Left cardiac atrium (tissue), 4 donors: ENCODE measurements at places on chromosomes 6 and 20. TPM values are rescaled to one million over a fixed set of nuclear protein-coding genes. Genes with fewer than 3 reads are reported as not detected.

DNA sequence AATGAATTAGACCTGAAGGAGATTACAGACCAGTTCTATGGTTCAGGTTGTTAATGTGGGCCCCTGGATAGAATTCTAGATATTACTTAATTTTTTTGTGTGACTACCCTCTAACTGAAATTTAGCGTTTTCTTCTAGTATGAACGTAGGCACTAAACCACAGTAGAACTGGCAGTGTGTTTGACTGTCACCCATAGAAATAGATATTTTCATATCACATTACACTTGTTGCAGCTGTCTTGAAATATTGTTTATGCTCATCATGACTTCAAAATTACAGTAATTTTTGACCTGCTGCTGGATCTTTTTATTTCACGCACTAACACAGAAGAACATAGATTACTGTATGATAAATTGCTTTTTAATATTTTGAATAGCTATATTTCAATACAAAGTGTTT, 31.6 kb downstream of the E2F3 start:
- DNase-seq, result no peak

GRCh38 chr6:142805042-142805441, 139.9 kb downstream of the HIVEP2 start:
- no peak for DNase-seq

Gene LPA
- total RNA-seq, result not detected

Gene SYCP2L
- 0.59 TPM for total RNA-seq

GRCh38 chr6:1022719-1023118, 289.2 kb upstream of the FOXQ1 start:
- no peak for DNase-seq

GRCh38 chr6:53703047-53703446, 37.5 kb upstream of the KLHL31 start:
- no peak for DNase-seq

- DNase-seq, result no peak
These were observed 32.0 kb downstream of the ATXN1 start for GRCh38 chr6:16729183-16729691.

GRCh38 chr20:47191074-47191673, 165.3 kb downstream of the ZMYND8 start:
- DNase-seq, result no peak

- DNase-seq, result no peak
These were observed 22.8 kb downstream of the AMD1 start for GRCh38 chr6:110897433-110897832.

Gene SPEF1
- total RNA-seq, result not detected
